ENCODE measurements at places on chromosomes 2 and 18. TPM values are rescaled to one million over a fixed set of nuclear protein-coding genes. Genes with fewer than 3 reads are reported as not detected.

GRCh38 chr18:45166836-45167551, 448.3 kb upstream of the SLC14A2 start:
- peak; percentile 64 for DNase-seq

Gene LRP2
- not detected for total RNA-seq

Gene MARCO
- total RNA-seq: not detected

Gene RAB10
- total RNA-seq: 138 TPM

- DNase-seq: peak; percentile 83
Measured at GRCh38 chr2:230714136-230714480, 1.5 kb downstream of the CAB39 start.

Gene ATP6V1B1
- total RNA-seq: not detected

Gene SLC11A1
- 0.17 TPM for total RNA-seq

DNA sequence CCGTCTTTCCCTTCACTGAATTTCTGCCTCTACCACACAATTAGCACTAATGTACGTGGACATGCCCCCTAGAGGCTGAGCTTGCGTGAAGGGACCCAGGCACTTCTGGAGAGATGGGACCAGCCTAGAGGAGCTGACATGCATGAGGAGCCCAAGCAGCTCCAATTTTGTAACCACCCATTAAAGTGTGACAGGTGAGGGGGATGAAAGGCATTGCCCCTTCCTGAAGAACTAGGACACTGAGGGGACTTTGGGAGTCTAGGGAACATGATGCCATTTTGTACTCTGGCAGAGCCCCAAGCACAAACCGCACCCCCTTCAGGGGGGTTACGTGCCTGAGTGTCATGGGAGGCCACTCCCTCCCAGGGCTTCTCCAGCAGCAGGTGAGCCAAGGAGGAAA, 63.6 kb downstream of the HNRNPLL start:
- DNase-seq: no peak

Gene XDH
- 0.91 TPM for total RNA-seq

DNA sequence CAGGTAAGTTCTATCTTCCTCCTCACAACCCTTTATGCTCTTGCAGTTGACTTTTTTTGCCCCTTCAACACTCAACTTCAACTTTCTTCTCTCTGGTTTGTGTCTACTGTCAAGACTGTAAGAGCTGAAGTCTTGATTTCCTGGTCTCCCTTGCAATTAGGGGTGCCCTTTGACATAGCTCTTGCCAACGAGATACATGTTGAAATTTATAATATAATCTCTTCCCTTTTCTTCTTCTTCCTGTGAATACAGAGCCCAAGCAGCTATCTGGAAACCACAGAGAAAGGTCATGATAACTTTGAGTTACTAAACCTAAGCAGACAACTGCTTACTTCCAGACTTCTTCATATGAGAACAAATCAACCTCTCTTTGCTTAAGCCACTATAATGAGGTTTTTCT, 163.5 kb downstream of the MC4R start:
- no peak for DNase-seq

Gene UGT1A4
- not detected for total RNA-seq

DNA sequence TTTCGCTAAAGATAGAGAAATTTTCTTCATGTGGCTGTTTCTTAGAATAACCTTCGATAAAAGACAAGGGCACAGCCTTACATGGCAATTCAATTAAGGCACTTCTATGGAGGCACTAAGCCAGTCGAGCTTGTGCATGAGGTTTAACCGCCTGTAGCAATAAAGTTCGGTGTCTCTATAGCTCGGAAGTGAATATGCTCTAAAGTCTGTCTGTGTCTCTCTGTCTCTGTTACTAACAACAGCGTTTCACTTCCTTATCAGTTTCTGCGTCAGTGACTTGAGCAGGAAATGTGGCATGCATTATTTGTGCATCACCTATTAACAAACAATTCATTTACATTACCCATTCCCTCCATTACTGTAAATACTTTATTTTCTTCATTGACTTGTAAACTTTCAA, 365.1 kb upstream of the NETO1 start:
- no peak for DNase-seq

- no peak for DNase-seq
Measured at GRCh38 chr2:61885896-61886603, 2.4 kb downstream of the CCT4 start.

DNA sequence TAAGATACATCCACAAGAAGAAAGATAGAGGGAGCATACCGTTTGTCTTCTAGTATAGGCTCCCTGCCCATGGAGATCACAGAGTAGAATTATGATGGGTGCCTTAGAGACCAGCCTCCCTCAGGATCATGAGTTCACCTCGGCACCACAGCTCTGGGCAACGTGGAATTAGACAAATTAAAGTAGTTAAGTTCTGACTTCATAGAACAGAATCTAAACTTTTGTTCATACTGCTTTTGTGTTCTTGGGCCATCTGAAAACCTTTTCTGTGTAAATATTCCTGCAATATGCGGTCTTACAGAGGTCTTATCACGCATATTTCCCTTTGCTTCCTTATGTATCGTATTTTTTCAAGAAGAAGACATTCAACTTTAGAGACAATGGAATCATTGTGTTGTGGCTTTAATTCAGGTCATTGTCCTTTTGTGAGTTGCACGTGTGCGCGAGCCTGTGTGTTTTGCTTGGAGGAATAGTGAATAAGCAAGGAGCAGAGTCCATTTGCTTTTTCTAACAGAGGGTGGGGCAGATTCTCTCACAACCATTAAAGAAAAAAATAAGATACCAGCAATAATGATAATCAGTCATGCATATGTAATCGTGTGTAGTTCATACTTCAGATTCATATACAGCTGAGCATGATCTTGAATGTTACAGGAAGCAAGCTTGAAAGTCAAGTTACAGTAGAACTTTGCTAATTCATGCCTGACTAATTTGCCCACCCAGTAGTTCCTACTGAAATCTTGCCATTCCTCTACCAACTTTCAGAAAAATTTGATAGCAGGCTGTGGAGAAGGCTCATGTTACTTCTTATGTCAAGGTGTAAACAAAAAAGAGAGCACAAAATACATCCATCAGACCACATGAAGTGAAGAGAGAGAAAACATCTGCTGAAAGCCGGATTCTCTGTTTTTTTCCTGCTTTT, 243.6 kb downstream of the NEDD4L start:
- DNase-seq: no peak

Gene CCL20
- 1.7 TPM for total RNA-seq

Gene SCN3A
- total RNA-seq: 0.12 TPM

Gene CXCR1
- total RNA-seq: not detected

- DNase-seq: no peak
Measured at GRCh38 chr2:239585422-239585821, 184.6 kb upstream of the HDAC4 start.

Gene LBX2
- total RNA-seq: not detected

DNA sequence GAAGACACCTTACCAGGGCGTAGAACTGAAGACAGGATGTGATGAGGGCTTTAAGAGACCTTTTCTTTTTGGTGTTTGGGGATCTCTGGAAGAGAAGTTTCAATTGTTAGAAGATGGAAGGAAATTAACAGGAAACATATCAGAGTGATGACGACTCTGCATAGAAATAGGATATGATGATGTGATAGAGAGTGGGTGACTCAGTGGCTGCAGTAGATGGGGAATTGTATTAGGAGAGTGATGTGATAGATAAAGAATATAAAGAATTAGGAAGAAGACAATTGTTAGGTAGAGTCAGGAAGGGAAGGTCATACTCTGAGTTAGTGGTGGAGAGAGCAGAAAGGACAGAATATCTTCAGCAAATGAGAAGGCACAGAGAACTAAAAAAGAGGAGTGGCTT, 593.9 kb downstream of the NYAP2 start:
- no peak for DNase-seq

- no peak for DNase-seq
Measured at GRCh38 chr2:85330839-85331636, 3.2 kb upstream of the TGOLN2 start.

Gene STARD6
- not detected for total RNA-seq

- DNase-seq: no peak
Measured at GRCh38 chr2:237388036-237388435, 25.9 kb downstream of the COL6A3 start.

DNA sequence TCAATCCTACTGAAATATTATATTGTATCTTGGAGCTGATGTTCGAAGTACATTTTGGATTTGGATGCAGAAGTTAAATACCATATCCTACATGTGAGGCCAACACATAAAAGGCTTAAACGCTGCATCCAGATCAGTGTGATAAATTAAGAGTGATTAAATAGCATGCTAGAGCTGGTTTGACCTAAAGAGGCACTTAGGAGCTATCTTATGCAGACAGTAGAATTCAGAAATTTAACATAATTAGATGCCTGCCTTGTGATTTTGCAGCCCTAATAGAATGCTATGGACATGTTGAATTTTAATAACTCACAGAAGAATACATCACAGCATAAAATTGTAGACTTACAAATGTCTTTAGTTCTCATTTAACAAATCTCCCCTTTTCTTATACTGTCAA, 501.2 kb upstream of the LINC00305 start:
- no peak for DNase-seq

DNA sequence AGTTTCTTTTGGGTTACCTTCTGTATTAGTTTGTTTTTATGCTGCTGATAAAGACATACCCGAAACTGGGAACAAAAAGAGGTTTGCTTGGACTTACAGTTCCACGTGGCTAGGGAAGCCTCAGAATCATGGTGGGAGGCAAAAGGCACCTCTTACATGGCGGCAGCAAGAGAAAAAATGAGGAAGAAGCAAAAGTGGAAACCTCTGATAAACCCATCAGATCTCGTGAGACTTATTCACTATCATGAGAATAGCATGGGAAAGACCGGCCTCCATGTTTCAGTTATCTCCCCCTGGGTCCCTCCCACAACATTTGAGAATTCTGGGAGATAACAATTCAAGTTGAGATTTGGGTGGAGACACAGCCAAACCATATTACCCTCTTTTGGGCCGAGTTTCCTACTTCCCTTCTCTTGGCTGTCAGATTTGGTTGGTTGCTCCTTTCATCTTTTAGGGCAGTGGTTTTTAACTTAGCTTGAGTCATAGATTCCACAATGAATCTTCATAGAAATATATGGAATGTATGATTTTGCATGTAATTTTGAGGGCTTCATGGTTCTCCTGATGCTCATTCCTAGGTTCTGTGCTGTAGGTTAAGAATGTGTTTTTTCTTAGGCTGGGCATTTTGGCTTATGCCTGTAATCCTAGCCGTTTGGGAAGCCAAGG, 44.2 kb downstream of the CEP192 start:
- DNase-seq: no peak

Gene SNORC
- 14.3 TPM for total RNA-seq

DNA sequence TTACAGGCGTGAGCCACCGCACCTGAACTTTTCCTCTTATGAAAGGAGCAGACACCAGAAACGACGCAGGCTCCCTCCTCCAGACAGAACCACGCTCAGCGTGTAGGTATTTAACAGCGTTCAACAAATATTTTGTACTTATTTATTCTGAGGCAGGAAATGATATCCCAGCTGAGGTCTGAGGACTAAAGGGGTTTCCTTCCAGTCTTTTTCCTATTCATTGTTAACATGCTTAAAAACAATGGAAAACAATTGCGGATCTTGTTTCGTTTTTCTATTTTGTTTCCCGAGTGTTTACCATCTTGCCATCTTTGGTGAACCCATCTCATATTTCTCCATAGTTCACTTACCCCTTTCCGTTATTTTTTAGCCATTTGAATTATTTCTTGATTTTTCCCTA, 43.7 kb upstream of the FOSL2 start:
- DNase-seq: no peak

Gene CKAP2L
- total RNA-seq: 20.7 TPM

Gene PPM1G
- 122 TPM for total RNA-seq

- DNase-seq: peak; percentile 13
Measured at GRCh38 chr2:45826884-45827635, 175.6 kb downstream of the PRKCE start.

Gene MYO5B
- total RNA-seq: 10.4 TPM

- DNase-seq: peak; percentile 47
Measured at GRCh38 chr2:57882895-57883515, 163.6 kb upstream of the VRK2 start.

DNA sequence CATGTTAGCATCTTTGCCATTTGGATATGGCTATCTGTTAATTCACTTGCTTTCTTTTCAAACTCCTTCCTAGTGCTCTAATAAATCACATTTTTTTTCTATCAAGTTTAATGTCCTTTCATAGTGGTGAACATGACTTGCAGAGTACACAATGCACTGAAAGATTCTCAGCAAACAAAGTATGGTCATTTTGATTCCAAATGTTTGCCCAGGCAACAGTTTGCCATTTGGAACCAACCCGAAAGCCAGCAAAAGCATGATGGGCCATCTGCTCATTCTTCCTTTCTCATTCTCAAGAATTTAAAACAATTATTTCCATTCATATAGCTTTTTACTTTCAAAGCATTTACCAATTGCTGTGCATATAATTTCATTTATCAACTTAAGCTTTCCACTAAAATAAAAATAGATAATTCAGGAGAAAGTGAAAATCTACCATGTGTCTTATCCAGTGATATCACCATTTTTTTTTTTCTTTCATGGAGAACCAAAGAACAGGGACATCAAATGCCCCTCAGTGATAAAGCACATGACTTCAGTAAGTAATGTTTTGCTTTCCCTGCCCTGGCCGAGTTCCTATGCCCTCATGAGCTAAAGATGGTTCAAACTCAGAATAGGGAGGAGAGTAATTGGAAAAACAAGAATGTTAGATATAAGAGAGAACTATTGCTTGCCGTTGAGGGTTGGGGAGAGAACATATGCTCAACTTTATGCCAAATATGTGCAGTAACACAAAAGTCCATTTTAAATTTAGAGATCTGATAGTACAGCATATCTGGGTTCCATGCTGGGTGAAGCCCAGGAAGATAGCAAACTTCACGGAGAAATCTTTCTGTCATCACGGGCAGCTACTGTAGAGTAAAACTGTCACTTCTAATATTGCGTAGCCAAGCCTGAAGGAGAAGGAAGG, 62.1 kb downstream of the HNMT start:
- no peak for DNase-seq

Gene ICOS
- total RNA-seq: not detected

Gene SPATS2L
- 174 TPM for total RNA-seq

DNA sequence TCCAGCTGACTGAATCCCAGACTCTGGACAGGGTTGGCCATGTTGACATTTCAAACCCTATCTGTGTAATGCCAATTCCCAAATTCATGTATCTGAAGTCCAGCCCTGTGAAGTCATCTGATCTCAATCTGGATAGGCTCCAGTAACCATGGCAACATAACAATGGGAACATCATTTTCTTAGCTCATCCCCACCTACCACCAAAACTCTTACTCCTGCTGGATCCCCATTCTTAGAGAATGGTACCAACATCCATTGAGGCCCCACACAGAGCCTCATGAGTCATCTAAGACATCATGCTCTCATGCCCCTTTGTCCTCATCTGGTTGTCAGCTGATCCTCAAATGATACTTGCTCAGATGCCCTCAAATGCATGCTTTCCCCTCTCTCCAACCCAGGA, 58.9 kb upstream of the TEX51 start:
- DNase-seq: no peak

Gene IL36A
- not detected for total RNA-seq

DNA sequence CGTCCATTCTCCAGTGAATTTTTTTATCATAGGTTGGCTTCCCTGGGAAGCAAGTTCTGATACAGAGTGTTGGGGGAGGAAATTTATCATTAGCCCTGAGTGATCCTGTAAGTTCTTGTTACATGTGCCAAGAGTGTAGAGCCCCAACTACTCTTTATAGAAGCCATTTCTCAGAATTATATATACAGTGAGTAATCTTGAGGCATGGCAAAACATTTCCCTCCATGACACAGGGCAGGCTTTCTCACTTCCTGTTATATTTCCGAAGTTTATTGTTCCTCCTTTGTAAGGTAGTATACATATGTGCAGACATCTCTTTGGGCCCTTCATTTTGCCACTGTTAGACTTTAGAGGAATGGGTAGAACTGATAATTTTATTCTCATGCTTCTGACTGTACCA, 484.7 kb upstream of the NRXN1 start:
- peak; percentile 33 for DNase-seq

GRCh38 chr2:143968360-143968759, 551.6 kb downstream of the ZEB2 start:
- no peak for DNase-seq

Data from PC-3 (cell line).